ENCODE measurements at places on chromosomes 4 and X.

GRCh38 chr4:173556398-173557131 is 26.5 kb upstream of the HAND2 start:
- DNase-seq: no peak

DNA sequence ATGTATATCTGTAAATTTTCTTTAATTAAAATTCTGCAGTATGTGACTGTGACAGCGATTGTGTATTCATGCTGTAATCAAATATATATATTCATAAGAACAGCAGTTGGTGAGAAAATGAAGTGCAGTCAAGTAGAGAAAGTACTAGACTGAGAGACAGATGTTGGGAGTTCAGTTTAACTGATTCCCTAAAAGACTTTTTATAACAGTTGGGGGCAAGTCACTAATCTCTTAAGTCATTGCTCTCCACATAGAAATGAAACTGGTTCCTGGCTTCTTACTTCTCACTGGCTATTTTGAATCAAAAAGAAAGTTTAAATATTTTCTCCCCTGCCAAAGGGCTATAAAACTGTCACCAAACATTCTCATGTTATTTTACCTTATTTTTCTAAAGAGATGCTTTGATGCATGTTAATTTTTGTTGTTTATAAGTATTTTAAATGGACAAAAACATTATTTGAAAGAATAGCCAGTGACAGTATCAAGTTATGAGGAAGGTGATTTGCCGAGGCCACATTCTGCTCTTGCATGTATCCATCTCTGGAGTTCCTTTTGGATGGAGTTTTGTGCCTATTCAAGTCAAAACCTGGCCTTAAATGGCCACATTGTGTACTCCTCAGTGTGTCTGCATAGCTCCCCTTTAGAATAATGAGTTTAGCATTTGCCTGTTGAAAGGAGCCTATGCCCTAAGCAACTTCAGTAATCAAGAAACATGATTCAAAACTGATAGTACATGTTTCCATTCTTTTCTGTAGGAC is 30.8 kb downstream of the EXOC1 start:
- no peak for DNase-seq

GRCh38 chrX:71604141-71604540 is 14.2 kb downstream of the CXCR3 start:
- DNase-seq: no peak

DNA sequence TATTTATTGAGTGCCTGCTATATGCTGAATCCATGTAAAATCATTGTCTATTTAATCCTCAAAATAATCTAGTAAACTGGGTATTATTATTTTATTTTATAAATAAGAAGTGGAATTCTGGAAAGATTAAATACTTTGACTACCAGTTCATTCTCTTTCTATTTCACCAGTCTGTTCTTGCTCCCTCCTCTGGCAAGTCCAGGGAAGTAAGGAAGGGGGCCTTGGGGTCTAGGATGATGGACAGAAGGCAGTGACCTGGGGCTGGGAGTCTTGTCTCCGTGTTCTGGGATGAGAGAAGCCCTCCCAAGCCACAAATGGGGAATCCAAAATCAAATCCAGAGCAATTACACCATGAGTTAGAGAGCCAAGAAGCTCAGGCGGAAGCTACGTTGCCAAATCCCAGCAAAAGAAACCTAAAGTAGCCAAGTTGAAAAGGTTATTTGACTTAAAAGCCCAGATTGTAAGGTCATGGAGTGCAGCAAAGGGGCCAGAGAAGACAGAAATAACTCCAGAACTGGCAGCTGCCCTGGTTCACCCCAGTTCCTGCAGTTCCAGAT is 28.3 kb upstream of the PARM1 start:
- no peak for DNase-seq

GRCh38 chr4:10640561-10641201 is 43.9 kb downstream of the CLNK start:
- no peak for DNase-seq

DNA sequence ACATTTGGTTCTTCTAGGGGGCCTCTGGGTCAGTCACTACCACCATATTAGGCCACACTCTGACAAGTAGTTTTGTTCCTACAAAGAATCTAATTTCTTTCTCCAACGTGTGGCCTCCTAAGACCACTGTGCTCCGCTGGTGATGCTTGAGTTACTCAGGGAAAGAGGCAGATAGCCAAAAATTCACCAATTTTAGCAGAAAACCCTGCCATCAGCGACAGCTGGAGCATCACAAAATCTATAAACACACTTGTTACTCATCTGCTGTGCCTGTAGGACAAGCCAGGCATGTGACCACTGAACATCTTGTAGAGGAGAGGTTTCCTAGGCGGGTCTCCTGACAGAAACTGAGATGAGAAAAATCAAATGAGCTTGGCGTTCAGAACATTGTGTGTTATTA is 105.4 kb downstream of the SYNPO2 start:
- DNase-seq: no peak

DNA sequence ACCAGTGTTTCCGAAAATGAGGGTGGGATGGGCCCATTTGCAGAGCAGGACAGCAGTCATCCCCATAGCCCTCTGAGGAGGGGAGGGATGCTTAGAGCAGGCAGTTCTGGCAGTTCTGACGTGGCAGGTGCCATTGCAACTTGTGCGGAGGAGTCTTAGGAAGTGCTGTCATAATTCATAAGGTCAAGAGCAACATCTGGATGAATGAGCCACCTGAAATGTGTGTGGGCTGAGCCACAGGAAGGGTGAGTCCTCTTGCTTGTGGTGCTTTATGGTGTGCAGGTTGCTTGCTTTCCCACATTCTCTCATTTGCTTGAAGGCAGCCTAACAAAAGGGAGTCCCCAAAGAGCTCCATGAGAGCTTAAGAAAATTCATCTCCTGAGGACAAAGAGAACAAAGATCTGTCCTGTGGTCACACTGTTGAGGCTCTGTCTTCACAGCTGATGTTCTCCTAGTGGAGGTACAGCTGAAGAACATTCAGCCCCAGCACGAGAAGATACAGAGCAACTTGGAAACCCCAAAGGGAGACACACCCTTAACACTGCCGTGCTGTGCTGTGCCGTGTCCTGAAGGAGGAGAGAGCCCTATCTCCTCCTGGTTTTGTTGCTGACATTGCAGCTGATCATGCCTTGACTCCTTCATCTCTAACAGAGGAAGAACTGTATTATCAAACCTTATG is 60.3 kb downstream of the DLG3 start:
- DNase-seq: peak; percentile 12

- DNase-seq: no peak
Observed at GRCh38 chrX:132532097-132532496, 43.3 kb upstream of the MBNL3 start.

DNA sequence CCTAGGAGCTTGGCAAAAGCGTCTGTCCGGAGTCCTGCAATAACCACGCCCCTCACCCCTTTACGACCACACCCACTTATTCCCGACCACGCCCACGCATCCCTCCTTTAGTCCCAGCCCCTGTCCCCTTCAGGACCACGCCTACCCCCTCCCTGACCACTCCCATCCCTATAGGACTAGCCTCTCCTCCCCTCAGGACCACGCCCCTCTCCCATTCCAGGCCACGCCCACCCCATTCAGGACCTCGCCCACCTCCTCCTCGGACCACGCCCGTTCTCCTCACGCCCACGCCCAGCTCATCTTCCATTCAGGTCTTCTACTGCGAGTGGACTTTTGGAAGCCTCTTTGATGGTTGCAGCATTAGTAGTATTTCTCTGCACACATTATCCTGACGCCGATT is 131.2 kb upstream of the STX18 start:
- no peak for DNase-seq

DNA sequence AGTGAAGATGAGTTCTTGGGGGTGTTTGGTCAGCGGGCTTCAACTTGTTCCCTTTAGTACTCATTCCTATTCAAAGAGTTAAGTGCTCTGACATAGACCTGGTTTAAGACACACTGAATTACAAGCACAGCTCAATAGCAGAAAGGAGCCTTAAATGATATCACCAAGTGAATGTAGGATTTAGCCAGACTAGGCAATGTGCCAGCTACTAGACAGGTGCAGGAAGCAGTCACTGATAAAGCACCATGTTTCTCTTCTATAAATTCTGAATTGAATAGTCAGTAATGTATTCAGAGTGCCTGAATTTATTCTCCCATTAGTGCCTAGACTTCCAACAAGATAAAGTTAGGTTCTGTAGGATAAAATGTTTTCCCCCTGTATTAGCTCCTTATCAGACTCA is 63.6 kb downstream of the ASB9 start:
- no peak for DNase-seq

DNA sequence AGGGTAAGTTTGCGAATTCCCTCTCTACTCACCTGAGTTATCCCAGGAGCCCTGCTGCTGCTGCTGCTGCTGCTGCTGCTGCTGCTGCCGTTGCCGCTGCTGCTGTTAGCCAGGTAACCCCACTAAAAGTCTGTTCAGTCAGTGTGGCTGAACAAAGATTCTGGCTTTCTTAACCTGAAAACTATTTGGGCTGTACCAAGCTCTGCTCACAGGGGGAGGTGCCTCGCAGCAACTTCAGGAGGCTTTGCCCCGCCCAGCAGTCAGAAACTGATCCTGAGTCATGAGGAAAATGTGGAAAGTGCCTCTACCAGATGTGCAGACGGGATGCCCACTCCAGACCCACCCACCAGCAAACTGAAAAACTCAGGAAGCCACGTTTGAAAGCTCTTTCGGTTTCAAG is at the start of gene CAPN6:
TSS of gene CAPN6 (minus strand) at position 145 of the 400 bp plus-strand sequence. CDS start 6,547 bp downstream, outside the sequence.
- DNase-seq: no peak

- DNase-seq: no peak
Observed at GRCh38 chrX:48736878-48737212, 24.7 kb upstream of the GLOD5 start.

DNA sequence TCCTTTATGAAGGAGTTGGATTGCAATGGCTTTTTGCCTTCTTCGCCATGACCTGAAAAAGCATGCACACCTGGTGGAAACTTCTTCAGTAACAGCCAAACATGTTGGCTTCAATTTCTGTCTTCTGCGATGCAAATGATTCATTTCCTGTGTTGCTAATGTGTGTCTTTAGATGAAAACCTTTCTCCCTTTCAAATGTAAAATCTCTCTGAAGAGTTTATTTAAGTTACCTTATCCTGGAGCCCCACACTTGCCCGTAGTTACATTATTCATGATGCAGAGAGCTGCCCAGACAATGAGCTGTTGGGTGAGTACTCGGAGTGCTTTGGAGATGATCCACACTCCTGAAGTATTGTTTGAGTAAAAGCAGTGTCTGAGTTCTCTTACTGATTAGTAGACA is 1100.9 kb downstream of the RPA4 start:
- DNase-seq: no peak

DNA sequence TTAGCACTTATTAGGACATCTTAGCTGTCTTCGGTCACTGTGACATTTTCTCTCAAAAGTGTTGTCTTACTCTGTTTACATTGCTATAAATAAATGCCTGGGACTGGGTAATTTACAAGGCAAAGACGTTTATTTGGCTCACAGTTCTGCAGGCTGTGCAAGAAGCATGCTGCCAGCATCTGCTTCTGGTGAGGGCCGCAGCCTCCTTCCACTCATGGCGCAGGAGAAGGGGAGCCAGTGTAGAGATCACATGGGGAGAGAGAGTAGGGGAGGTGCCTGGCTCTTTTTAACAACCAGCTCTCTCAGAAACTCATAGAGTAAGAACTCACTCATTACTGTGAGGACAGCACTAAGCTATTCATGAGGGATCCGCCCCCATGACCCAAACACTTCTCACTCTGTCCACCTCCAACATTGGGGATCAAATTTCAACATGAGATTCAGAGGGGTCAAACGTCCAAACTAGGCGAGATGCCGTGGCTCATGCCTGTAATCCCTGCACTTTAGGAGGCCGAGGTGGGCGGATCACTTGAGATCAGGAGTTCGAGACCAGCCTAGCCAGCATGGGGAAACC is 43.5 kb upstream of the HERC6 start:
- no peak for DNase-seq

DNA sequence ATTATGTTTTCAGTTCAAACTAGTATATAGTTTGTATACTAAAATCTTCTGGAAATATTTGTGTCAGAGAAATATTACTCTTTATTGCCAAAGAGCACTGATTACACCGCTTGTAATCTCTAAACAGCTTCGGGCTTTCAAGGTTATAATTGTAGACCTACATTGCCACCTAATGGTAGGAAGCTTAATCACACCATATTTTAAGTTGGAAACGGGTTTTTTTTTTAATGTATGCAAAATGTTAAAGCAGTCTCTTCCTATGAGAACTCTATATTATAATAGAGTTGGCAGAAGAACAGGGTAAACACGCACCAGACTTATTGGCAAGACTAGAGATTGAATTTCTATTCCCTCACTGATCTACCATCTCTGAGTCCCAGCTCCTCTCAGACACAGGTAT is 19.5 kb upstream of the NFXL1 start:
- DNase-seq: no peak

GRCh38 chrX:23434356-23434884 is 99.8 kb downstream of the PTCHD1 start:
- DNase-seq: no peak

DNA sequence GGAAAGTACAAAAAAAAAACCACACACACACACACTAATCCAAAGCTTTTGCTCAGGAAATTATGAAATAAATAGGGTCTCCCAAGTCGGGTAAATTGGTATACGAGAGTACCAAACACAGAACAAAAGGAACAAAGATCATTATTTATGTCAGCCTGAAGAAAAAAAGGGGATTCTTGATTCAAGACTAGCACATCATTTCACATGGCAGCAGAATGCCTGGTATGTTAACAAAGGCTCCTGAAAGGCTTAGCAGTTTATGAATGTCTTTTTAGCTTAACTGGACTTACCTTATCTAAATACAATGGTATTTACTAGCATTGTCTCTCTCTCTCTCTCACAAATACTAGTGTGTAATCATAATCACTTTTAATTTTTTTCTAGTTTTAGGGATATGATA is 11.3 kb downstream of the RAP2C start:
- DNase-seq: no peak

- no peak for DNase-seq
Observed at GRCh38 chr4:67721770-67722597, 21.0 kb upstream of the UBA6 start.

GRCh38 chr4:139483000-139483399 is 29.1 kb downstream of the RAB33B start:
- no peak for DNase-seq

GRCh38 chrX:94743478-94743877 is 1069.5 kb downstream of the FAM133A start:
- no peak for DNase-seq

All from stimulated activated CD4-positive, alpha-beta T cell treated with anti-CD3 and anti-CD28 coated beads, Interleukin-2, amount 100 ng/mL, for 24 hours (primary cell).